ENCODE measurements at places on chromosomes 16 and 17.

GRCh38 chr17:21592774-21593173 is 99.5 kb upstream of the KCNJ18 start:
- no peak for ATAC-seq

DNA sequence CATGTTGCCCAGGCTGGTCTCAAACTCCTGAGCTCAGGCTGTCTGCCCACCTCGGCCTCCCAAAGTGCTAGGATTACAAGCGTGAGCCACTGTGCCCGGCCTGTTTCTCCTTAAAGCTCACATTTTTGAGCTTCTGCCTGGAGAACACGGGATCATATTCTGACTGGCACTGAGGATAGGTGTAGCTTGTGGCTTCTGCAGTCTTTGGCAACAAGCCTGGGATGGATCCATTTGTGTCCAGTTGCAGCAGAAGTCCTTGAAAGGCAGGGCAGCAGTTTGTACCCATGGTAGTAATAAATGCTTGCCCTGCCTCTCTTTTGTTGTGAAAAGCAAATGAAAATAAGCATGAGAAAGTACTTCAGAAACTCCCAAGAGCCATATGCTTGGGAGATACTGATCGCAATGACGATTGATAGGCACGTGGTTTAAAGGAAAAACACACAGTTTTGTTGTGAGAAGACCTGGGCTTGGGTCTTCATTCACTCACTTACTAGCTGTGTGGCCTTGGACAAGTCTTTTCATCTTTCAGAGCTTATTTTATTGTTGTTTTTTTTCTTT is 3.1 kb upstream of the CORO7 start:
- no peak for ATAC-seq

GRCh38 chr17:78558181-78558850 is 18.9 kb downstream of the DNAH17 start:
- no peak for ATAC-seq

DNA sequence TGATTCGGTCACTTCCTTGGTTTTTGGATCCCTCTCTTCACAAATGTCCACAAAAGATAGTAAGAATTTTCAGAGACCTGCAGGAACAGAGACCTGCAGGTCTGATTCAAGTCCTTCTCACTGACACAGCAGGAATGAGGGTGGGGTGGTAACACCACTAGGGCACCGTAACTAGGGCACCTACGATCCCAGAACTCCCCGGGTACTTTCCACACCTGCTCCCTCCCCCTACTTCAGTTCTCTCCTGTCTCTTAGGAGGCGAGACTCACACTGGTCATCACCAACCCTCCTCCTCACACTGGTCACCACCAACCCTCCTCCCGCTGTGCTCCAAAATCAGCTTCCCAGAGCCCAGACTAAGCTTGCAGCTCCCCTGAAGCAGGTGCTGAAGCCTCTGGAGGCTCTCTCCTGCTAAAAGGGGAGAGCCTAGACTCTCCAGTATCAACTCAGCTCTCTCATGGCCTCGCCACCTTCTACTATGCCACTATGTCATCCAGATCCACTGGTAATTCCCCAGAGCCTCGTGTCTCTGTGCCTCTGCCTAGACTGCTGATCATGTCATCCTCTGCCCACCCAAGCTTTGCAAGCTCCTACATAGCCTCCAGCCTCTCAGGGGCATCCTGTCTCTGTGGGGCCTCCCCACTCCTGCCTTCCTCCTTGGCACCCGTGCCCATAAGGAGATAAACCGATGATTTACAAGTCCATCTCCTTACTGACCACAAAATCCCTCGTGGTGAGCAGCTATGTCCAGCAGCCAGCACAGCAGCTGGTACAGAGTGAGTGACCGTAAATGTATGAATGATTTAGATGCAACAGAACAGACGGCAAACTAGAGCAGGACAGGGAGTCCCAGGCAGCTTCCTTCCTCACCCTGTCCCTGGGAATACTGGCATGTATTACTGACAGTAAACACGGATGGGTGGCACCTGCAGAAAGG is 63.4 kb upstream of the GSG1L start:
- ATAC-seq, result no peak

DNA sequence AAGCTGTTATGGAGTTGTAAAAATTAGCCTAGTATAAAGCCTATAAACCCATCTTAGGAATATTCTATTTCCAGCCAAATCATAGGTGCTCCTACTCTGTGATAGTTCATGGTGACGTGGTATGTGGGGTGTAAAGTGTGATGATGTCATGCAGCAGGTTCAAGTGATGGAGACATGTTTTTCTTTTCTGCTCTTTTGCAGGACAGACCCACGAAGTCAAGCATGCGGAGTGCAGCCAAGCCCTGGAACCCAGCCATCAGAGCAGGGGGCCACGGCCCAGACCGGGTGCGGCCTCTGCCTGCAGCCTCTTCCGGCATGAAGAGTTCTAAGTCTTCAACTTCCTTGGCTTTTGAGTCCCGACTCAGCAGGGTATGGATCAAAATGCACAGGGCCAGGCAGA is 87.3 kb downstream of the SPECC1 start:
- ATAC-seq, result no peak

GRCh38 chr17:80283116-80283852 is 22.6 kb downstream of the RNF213 start:
- ATAC-seq, result no peak

GRCh38 chr17:30555942-30556341 is 78.7 kb downstream of the GOSR1 start:
- no peak for ATAC-seq

DNA sequence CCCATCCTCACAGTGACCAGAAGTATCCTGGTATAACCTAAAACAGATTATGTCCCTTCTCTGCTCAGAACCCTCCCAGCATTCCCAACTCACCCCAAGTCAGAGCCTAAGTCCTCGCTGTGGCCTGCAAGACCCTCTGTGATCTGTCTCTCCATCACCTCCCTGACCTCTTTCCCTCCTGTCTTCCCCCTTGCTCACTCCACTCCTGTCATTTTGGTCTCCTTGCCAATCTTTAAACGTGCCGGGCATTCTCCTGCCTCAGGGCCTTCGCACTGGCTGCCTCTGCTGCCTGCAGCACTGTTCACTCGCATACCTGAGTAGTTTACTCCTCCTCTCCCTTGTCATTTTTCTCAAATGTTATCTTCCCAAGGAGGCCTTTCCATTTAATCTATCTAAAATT is 97.7 kb downstream of the GSG1L start:
- no peak for ATAC-seq

GRCh38 chr17:36203335-36203734 is 6.8 kb upstream of the CCL3L1 start:
- no peak for ATAC-seq

GRCh38 chr16:80825365-80825758 is 21.0 kb upstream of the CDYL2 start:
- no peak for ATAC-seq

- no peak for ATAC-seq
These were observed 104.7 kb upstream of the CDH13 start for GRCh38 chr16:82522026-82522425.

DNA sequence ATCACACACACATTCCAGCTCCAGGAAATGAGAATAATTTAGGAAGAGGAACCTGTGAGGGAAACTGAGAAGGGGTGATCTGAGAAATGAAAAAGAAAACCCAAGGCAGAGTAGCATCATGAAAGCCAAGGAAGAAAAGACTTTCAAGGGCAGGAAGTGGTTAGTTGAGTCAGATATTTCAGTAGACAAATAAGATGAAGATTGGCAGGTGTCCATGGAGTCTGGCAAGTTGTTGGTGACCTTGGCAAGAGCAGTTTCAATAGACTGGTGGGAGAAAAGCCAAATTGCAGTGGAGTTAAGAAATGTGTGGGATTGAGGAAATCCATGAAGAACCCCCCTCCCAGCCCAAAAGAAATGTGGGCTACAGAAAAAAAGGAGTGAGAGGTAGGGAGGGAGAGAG is 10.7 kb downstream of the GNAO1 start:
- no peak for ATAC-seq

- ATAC-seq, result no peak
These were observed 7.3 kb upstream of the CDT1 start for GRCh38 chr16:88796278-88796677.

- no peak for ATAC-seq
These were observed 1029.6 kb downstream of the CDH11 start for GRCh38 chr16:64092271-64092670.

GRCh38 chr17:794876-795275 is 12.7 kb downstream of the MRM3 start:
- peak; percentile 74 for ATAC-seq

DNA sequence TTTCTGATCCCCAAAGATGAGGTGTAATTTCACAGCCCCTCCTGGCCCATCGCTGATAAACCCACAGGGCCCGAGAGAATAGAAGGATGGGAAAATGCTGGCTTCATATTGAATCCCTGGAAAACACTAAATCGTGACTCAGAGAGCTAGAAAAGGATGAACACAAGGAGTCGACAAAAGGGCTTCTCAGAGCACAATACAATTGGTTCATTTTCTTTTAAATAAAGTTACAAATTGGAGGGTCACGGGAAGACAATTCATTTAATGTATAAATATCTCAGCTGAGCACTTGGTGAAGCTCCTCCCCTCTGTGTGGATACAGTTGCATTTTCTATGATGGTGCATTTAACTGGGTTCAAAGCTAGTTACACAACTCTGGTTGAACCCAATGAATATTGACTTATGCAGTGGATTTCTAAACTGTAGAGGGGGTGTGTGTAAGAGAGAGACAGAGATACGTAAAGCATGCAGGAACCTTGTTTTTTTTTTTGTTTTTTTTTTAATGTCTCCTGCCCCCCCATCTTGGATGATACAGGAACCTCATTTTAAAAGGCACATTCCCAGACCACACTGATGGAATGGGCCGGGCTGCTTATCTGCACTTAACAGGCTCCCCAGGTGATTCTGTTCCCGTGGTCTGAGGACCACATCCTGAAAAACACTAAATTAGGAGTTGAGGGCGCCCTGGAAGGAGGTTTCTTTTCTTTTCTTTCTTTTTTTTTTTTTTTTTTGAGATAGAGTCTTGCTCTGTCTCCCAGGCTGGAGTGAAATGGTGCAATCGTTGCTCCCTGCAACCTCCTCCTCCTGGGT is 14.1 kb downstream of the TTYH2 start:
- no peak for ATAC-seq

- ATAC-seq, result no peak
These were observed 22.2 kb upstream of the ADCY7 start for GRCh38 chr16:50244140-50244503.

DNA sequence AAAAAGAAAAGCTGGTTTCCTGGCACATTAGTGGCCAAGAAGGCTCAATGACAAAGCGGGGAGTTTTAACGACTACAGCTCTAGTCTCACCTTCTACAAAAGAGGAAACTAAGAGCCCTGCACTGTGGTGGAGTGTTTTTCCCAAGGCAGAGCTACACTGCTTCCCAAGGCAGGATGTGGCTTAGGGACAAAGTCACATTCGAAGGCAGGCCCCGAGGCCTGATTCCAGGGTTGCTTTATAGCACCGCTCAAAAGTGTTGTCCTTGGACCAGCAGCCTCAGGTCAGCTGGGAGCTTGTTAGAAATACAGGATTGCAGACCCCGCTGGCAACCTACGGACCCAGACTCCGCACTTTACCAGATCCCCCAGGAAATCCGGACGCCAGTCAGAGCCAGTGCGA is 23.8 kb downstream of the TMEM92 start:
- no peak for ATAC-seq

GRCh38 chr17:43856141-43856540 is 9.2 kb downstream of the CD300LG start:
- ATAC-seq, result no peak

DNA sequence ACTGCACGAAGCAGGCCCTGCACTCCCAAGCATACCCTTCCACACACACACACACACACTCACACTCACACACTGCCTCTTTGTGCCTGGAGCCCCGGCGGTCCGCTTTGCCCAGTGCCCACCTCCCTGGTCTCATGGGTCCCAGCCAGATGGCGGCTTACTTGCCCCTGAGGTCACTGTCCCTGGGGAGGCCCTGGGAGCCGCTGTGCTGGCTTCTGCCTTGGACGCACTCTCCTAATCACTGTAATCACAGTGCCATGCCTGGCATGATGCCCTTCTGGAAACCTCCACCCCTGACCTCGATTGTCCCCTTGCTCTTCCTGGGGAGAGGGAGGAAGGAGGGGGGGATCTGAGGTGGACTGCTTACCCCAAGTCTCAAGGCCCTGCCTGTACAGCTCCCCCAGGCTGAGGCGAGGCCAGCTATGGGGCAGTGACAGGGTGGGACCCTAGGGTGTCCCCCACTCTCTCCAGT is 36.0 kb downstream of the ARHGAP23 start:
- no peak for ATAC-seq

Data from stimulated activated memory B cell treated with anti-CD40 and anti-IgM and Interleukin-4, amounts not matched to agents 10 μg/mL and 1 μg/mL and 100 μg/mL, for 72 hours (primary cell).